ENCODE measurements at places on chromosomes 3 and 15. TPM values are rescaled to one million over a fixed set of nuclear protein-coding genes. Genes with fewer than 3 reads are reported as not detected.

DNA sequence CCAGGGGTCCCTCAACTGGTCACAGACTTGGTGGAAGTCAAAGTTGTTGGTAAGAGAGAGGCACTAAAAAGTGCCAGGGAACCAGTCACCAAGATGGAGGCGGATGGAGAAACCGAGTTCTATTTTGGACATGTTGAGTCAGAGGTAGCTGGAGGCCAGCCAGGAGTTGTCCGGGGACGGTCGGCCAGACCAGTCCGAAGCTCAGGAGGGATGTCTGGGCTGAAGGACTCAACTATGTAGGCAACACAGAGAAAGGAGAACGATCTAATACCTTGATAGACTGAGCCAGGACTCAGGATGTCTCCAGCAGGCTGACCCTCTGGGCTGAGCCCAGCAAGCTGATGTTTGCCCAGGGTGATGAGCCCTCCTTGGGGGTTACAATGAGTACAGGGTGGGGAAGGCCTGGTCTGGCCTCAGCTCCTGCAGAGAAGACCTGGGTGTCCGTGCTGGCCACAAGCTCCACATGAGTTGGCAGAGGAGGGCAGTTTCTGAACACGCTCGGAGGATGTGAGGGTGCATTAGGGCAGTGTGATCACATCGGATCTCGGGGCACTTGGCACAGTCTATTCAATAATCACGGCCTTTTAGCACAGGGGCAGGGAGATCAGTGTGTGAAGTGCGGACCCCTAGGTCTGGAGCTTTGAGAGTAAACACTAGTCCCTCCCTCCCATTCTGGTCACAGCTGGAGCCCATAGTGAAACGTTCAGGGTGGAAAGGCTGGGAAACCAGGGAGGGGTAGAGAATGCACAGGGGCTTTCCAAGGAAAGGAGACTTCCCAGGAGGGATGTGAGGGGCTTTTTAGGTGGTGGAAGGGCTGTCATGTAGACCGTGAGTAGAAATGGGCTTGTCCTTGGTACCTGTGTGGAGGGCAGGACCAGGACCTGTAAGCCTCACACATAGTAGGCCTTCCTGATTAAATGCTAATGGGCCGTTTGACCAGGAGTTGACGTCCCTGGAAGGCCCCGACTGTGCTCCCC lies 111.9 kb downstream of the ETFA start:
- peak; percentile 79 for DNase-seq

DNA sequence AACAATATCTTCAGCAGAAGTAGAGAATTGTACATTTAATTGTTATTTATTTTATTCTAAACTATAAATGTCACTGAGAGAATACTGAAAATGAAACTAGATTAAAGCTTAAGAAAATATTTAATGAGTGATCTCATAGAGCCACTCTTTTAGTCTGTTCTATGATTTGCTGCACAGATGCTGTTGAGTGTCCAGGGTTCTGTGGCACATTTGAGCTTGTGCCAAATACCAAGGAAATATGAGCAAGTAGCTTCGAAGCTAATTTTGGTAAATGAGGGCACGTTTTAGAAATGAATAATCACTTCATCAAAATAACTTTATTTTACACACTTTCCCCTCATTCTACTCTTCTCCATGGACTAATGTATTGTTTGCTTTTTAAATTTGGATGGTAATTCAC lies 53.6 kb upstream of the THRB start:
- DNase-seq = no peak

GRCh38 chr3:86991840-86992435 lies 989 bp upstream of the VGLL3 start:
- DNase-seq = peak; percentile 60

Gene UBL7
- total RNA-seq = 57.8 TPM

- no peak for DNase-seq
Measured at GRCh38 chr15:22786868-22787698, 639 bp downstream of the NIPA1 start.

Gene RBP2
- total RNA-seq = not detected

GRCh38 chr15:22887157-22887951 lies 48.9 kb downstream of the NIPA2 start:
- peak; percentile 94 for DNase-seq

Data from IMR-90 (cell line).